ENCODE measurements at places on chromosomes 7 and 10.

DNA sequence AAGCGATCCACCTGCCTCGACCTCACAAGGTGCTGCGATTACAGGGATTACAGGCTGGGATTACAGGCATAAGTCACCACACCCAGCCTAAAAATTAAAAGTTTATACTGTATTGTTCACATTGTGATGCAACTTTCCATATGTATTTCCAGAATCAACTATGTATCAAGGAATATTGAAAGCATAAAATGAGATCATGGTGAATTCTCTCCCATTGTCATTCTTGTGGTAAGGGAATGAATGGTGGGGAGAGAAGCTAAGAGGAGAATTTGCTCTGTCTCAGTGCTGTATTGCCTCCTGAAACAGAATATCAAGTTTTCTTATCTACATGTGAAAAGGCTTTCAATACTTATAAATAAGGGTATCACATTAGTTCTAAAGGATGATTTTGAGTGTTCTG is 81.7 kb downstream of the CD36 start:
- no peak for DNase-seq

GRCh38 chr10:126198681-126199080 is 189.6 kb downstream of the ADAM12 start:
- DNase-seq: no peak

DNA sequence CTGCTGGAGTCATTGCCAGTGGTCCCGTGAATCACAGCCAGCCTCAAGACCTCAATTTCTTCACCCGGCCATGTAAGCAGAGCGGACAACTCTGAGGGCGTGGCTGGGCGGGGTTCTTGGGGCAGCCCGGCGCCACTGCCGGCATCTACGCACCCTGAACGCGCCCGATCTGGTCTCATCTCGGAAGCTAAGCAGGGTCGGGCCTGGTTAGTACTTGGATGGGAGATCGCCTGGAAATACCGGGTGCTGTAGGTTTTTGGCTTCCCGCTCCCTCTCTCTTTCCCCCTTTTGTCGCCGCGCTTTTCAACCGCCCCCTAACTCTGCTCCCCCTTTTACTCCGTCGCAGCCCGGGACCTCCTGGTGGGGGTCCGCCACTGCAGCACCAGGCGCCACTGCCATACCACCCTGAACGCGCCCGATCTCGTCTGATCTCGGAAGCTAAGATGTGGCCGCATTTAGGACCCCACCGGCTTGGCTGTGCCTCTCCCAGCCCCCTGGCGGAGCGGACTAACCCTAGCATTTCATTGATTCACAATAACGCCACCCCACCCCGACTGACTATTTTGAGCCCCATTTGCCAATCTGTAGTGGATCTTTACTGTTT is 25.3 kb downstream of the GARIN1A start:
- DNase-seq: no peak

DNA sequence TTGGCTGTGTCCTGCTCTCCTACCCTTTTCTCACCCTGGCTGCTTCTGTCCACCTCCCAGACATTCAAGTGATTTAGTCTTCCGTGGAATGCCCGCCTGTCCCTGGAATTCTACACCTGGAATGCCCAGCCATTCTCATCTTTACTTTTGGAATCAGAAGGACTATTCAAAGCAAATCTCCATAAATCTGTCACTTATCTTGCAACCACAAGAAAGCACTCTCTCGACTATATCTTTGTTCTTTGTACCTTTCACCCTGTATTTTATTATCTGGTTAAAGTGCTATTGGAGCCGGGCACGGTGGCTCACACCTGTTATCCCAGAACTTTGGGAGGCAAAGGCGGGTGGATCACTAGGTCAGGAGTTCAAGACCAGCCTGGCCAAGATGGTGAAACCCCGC is 79.3 kb upstream of the KMT2E start:
- DNase-seq: no peak

All from NCI-H1417 (cell line).